ENCODE measurements at places on chromosomes 1 and 21.
A peak's percentile ranks its signal among the peaks of the same experiment; 100 is the strongest.

DNA sequence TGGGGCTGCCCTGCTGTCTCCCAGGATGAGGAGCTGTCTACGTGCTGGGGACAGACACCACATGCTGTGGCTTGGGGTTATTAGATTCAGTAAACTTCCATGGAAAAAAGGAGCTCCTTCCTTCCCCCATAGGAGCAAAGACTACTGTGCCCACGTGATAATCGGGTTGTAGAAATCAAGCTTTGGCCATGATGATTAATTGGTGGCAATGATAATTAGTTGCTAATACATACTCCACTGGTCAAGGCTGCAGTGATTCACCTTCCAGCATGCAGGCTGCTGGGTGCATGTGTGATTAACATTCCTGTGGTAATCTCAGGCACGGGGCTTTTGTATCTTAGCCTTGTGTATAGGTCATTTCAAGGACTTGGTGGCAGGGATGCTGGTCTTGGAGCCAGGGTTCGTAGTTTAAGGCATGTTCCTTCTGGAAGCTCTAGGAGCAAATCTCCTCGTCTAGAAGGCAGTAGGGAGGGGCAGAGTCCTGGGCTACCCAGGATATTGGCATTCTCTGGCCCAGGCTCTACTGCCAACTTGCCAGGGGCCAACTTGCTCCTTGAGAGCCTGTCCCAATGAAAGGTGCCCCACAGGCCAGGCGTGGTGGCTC lies 41.4 kb downstream of the TMCO4 start:
- no peak for DNase-seq

DNA sequence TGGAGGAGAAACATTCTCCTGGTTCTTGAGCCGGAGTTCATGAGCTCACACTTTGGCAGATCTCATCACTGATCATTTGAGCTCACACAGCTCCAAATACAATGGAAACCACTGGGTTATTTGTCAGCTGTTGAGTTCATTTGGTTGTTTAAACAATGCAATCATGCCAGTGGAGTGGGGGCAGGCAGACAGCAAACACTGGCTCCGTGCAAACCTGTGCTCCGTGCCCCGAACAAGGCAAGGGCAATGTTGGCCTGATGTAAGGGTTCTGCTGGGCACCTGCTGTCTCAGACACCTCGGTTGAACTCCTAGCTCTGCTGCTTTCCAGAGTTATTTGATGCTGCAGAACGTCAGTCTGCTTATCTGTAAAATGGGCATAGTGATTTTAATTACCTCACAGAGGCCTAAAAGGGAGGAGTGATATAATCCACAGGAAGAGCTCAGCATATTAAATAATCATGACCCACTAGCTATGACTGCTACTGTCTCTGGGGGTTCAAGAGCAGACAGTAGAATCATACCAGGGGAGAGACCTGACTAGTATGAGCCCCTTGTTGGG lies 20.0 kb upstream of the CLIC6 start:
- no peak for DNase-seq

GRCh38 chr21:39080366-39080765 lies 102.9 kb downstream of the PSMG1 start:
- no peak for DNase-seq

GRCh38 chr1:247935781-247936180 lies 11.1 kb downstream of the OR2AJ1 start:
- no peak for DNase-seq

- no peak for DNase-seq
Measured at GRCh38 chr1:26999440-26999987, 6.0 kb downstream of the TRNP1 start.

- DNase-seq: peak; percentile 58
Measured at GRCh38 chr1:16984717-16985116, 4.3 kb upstream of the MFAP2 start.

DNA sequence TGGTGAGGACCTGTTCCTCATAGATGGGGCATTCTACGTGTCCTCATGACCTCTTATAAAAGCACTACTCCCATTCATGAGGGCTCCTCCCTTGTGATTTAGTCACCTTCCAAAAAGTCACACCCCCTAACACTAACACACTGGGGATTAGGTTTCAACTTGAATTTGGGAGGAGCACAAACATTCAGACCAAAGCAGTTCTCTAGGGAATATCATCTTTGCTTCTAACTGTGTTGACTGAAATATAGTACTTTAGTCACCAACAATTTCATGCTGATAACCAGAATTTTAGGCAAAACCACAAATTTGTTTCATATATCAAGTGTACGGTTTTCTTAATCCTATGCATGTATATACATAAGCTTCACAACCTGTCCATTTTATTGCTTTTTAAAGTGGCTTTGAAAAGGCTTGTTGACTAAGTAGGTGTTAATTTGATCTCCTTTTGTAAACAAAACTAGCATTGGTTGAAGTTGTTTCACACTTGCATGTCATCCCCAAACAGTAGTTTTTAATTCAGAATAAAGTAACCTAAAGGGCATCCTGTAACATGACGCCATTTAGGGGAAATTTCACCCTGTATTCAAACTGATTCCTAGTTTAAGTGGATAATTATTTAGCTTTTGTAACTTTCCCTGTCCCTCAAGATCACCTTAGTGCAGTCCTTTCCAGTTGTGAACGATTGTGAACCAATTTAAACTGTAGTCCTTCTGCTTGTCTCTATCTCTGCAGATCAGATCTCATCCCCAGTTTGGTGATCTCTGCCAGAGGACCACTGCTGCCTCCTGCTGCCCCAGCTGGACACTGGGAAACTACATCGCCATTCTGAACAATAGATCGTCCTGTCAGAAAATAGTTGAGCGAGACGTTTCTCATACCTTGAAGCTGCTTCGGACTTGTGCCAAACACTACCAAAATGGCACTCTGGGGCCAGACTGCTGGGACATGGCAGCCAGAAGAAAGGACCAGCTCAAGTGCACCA lies 141.1 kb downstream of the TLR5 start:
- DNase-seq: no peak

DNA sequence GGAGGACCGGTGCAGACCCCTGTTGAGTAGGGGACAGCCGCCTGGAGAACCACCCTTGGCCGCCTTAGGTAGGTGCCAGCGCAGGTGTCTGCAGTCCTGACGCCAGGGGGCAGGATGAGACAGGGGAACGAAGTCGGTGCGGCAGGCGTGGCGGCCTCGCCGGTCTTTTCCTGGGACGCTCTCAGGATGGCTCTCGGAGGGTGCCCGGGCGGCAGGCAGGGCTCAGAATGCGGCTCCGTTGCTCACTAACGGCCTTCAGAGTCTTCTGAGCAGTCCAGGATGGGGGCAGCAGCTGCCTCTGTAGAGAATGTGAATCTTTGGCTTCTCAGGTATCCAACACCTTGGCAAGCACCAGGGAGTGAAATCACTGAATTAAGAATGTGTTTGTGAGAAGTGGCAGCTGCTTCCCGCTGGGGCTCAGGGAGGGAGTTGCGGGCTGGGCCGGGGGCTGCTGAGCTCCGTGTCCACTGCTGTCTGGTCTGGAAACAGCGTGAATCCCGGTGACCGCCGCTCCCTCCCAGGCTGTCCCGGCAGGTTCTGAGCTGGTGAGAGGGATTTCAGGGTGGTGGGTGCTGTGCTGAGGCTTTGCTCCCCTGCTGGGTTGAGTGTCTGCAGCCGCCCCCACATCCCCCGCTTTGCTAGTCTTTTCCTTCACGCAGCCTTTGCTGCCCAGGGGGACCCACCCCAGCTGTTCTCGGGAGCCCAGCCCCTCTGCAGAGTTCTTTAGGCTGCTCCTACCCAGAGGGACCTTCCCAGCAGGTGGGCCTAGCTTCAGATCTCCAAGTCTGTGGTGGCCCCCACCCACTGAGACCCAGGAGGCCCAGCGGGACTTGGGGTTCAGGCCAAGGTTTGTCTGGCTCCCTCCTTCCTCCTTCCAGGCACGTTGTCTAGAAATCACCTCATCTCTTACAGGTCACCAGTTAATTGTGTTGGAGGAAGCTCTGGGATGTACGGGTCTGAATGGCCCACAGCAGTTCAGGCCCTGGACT lies 11.1 kb upstream of the C1orf174 start:
- peak; percentile 71 for DNase-seq

DNA sequence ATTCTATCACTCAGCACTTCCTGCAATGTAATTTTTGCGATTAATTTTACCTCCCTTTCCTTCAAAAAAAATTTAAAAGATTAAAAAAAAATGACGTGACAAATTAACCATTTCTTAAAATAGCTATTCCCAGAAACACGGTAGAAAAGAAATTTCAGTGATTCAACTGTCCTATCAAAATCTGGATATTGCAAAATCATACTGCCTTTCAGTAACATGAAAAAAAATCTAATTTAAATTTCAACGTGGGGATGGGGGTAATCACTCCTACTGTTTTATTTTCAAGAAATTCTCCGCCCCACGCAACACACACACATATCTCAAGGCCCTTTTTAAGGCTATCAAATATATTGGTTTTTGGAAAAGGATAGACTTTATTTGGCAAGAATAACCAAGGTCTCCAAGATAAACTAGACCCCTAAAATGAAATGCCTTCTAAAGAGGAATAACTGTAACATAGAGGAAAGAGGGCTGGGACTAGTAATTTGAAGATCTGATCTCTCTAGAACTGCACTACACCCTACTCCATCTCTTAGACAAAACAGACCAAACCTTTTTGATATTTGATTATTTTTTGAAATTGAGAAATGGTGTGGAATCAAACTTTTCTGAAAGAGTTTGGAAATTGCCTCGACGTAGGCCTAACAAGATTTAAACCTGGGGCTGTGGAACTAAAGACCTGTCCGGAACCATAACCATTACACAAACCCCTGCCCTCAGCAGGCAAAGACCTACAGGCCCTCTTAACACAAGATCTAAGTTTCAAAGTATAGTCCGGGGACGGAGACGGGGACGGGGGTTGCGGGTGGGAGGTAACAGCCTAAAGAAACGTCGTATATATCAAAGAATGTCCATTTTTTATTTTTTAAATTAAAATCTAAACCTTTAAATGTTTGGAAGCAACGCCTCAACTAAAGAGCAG lies 941 bp downstream of the ARNT start:
- no peak for DNase-seq

DNA sequence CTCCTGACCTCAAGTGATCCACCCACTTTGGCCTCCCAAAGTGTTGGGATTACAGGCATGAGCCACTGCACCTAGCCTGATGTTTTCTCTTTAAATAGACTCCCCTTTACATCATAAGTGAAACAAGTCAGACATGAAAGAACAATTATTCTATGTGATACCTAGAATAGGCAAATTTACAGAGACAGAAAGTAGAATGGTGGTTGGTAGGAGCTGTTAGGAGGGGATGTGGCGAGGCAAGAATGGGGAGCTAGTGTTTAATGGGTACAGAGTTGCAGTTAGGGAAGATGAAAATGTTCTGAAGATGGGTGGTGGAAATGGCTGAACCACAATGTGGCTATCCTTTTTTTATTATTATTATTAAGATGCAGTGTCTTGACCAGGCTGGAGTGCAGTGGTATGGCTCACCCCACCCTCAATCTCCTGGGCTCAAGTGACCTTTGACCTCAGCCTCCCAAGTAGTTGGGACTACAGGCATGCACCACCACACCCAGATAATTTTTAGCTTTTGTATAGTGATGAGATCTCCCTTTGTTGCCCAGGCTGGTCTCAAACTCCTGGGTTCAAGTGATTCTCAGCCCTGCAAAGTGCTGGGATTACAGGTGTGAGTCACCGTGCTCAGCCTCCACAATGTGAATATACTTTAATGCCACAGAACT lies 28.4 kb downstream of the ELF3 start:
- DNase-seq: no peak

DNA sequence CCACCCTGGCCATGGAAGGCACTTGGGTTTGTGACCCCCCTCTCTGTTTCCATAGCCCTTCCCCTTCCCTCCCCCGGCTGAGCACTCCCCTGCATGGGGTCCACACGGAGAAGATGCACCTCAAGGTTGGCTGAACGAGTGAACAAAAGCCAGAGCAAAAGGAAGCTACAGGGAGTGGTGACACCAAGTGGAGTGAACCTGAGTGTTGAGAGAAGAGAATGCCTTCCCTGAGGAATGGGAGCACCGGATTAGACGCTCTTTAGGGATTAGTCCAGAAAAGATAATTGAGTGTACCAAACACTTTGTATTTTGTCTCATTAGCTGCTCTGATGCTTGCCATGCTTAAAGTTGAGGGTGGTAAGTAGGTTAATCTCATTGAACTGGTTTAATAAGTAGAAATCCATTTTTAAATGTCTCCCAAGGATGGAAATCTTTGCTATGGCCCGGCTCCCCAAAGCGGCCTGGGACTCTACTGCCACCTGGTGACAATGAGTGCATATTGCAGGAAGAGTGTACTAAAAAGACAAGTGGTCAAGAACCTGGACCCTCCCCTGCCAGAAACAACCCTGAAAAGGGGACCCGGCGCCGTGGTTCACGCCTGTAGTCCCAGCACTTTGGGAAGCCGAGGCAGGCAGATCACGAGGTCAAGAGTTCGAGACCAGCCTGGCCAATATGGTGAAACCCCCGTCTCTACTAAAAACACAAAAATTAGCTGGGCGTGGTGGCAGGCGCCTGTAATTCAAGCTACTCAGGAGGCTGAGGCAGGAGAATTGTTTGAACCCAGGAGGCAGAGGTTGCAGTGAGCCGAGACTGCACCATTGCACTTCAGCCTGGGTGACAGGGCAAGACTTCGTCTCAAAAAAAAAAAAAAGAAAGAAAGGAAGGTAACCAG lies 150.6 kb upstream of the ZC3H12A start:
- DNase-seq: no peak

Data from head of caudate nucleus (tissue), 42 donors.